PC-9 (cell line): ENCODE measurements at places on chromosomes 1 and 21. TPM values are rescaled to one million over a fixed set of nuclear protein-coding genes. Genes with fewer than 3 reads are reported as not detected.

DNA sequence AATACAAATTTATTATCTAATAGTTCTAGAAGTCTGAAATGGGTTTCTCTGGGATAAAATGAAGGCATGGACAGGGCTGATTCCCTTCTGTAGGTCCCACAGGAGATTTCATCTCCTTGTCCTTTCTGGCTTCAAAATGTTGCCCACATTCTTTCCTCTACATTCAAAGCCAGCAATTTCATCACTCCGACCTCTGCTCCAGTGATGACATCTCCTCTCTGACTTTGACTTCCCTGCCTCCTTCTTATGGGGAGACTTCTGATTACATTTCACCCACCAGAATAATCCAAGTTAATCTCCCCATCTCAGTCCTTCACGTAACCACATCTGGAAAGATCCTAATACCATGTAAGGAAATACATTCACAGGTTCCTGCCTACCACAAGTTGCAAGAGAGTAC lies 358.0 kb upstream of the C1orf87 start:
- no peaks in the 10 kb centered on the region for H3K36me3 ChIP-seq
- H3K4me1 ChIP-seq, result no peaks in the 10 kb centered on the region
- no peak overlapping the region for H3K4me3 ChIP-seq

DNA sequence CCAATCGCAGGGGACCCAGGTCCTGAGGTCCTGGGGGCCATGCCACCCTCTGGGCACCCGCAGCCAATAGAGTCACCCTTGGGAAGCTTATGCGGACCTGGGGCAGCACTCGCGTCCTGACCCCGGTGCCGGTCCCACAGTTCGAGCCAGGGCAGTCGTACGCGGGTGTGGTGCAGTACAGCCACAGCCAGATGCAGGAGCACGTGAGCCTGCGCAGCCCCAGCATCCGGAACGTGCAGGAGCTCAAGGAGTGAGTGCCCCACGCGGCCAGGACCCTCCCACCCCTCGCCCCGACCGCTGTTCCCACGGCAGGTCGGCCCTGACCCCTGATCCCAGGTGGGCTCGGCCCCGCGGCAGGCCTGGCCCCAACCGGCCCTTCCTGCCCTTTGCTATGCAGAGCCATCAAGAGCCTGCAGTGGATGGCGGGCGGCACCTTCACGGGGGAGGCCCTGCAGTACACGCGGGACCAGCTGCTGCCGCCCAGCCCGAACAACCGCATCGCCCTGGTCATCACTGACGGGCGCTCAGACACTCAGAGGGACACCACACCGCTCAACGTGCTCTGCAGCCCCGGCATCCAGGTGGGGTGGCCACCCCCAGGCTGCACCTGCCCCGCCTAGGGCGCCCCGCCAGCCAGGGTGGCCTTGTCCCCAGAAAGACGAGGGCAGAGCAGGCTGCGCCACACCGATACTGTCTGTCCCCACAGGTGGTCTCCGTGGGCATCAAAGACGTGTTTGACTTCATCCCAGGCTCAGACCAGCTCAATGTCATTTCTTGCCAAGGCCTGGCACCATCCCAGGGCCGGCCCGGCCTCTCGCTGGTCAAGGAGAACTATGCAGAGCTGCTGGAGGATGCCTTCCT lies 20.5 kb downstream of the COL6A1 start:
- no peaks in the 10 kb centered on the region for H3K4me1 ChIP-seq
- no peaks in the 10 kb centered on the region for H3K27me3 ChIP-seq
- no peaks in the 10 kb centered on the region for H3K36me3 ChIP-seq
- no peak overlapping the region for H3K27ac ChIP-seq
- no peak for DNase-seq
- no peak overlapping the region for H3K4me3 ChIP-seq

DNA sequence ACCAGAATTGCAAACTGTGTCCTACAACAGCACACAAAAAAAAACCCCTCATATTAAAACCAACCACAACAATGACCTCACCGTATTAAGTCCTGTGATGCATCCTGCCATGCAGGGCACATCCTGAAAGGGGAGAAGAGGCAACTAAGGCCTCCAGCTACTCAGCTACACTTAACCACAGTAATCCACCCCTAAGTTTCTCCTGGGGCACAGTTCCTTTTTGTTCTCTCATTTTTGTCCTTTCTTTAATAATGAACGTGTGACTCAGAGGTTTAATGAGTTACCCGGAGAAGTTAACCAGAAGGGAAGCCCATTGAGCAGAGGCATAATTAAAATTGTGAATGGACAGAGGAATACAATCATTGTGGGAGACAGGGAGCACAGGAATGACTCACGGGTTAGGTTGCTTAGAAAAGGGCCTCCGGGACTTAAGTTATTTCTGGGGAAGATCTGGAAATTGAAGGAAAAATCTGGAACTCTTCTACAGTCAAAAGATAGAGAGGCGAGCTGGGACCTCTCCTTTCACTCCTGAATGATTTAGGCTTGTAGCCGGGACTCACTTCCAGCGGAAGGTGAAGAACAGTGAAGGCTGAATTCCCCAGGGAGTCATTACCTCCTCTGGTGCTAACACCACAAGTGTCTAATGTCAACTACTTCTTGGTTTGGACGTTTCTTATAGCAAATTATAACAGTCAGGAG lies 36.9 kb upstream of the HIVEP3 start:
- H3K4me1 ChIP-seq, result peaks cover 62% of the 10 kb centered on the region
- H3K27ac ChIP-seq, result peak overlapping the region; percentile 89
- H3K36me3 ChIP-seq, result no peaks in the 10 kb centered on the region
- peak overlapping the region; percentile 9; the same call in 1 of the 2 replicates for H3K4me3 ChIP-seq
- peak; percentile 67 for DNase-seq

- no peaks in the 10 kb centered on the region for H3K36me3 ChIP-seq
- DNase-seq, result no peak
- no peak overlapping the region for H3K4me3 ChIP-seq
- no peak overlapping the region for H3K27ac ChIP-seq
- no peaks in the 10 kb centered on the region for H3K4me1 ChIP-seq
Measured at GRCh38 chr1:174225499-174226204, 66.3 kb downstream of the RABGAP1L start.

- DNase-seq, result no peak
- no peaks in the 10 kb centered on the region; the same call in 1 of the 2 replicates for H3K27me3 ChIP-seq
- no peak overlapping the region for H3K27ac ChIP-seq
- no peak overlapping the region for H3K4me3 ChIP-seq
- no peaks in the 10 kb centered on the region for H3K36me3 ChIP-seq
Measured at GRCh38 chr1:164926107-164926506, 367.1 kb downstream of the PBX1 start.

GRCh38 chr1:74522148-74522547 lies 9.7 kb upstream of the LRRC53 start:
- no peaks in the 10 kb centered on the region for H3K36me3 ChIP-seq
- no peak overlapping the region for H3K27ac ChIP-seq
- no peaks in the 10 kb centered on the region for H3K4me1 ChIP-seq
- DNase-seq, result peak; percentile 5

DNA sequence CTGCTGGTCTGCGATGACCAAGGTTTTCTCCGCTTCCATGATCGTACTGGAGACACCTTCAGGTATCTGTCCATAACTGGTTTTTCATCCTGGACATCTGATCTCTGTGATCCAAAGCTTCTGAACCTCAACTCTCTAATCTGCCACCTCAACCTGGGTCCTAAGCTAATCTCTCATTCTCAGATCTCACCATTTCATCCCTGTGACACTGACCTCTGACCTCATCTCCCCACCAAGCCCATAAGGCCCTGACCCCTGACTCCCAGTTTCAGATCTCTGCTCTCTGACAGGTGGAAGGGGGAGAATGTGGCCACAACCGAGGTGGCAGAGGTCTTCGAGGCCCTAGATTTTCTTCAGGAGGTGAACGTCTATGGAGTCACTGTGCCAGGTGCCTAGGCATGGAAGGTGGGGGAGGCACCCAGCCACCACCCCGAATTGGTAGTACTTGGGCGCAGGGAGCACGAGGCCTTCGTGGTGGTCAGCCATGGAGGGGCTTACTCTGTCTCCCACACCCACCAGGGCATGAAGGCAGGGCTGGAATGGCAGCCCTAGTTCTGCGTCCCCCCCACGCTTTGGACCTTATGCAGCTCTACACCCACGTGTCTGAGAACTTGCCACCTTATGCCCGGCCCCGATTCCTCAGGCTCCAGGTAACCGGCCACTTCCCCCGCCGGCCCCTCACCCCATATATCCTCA lies 3.8 kb downstream of the SLC27A3 start:
- H3K36me3 ChIP-seq, result no peaks in the 10 kb centered on the region
- no peak for DNase-seq
- no peaks in the 10 kb centered on the region for H3K27me3 ChIP-seq
- H3K4me3 ChIP-seq, result no peak overlapping the region

- H3K27me3 ChIP-seq, result no peaks in the 10 kb centered on the region
- no peak overlapping the region for H3K27ac ChIP-seq
- no peaks in the 10 kb centered on the region for H3K36me3 ChIP-seq
Measured at GRCh38 chr1:27005648-27006496, 6.8 kb downstream of the TENT5B start.

- no peak overlapping the region for H3K27ac ChIP-seq
- H3K4me1 ChIP-seq, result no peaks in the 10 kb centered on the region
- H3K36me3 ChIP-seq, result peaks cover 8% of the 10 kb centered on the region; the same call in 1 of the 2 replicates
Measured at GRCh38 chr1:243341074-243341473, 85.2 kb downstream of the SDCCAG8 start.

DNA sequence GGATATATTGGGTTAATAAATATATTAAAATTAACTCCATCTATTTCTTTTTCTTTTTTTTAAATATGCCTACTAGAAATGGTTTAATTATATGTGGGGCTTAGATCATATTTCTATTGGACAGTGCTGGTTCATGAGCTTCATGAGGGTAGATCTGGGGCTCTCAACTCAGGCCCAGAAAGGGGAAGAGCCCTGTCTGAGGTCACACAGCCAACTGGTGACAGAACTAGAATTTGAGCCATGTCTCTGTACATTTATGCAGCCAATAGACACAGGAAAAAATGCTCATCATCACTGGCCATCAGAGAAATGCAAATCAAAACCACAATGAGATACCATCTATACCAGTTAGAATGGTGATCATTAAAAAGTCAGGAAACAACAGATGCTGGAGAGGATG lies 5.1 kb upstream of the EPHB2 start:
- no peak overlapping the region for H3K27ac ChIP-seq
- H3K4me1 ChIP-seq, result no peaks in the 10 kb centered on the region
- no peaks in the 10 kb centered on the region for H3K36me3 ChIP-seq
- no peak overlapping the region for H3K4me3 ChIP-seq
- no peak for DNase-seq

DNA sequence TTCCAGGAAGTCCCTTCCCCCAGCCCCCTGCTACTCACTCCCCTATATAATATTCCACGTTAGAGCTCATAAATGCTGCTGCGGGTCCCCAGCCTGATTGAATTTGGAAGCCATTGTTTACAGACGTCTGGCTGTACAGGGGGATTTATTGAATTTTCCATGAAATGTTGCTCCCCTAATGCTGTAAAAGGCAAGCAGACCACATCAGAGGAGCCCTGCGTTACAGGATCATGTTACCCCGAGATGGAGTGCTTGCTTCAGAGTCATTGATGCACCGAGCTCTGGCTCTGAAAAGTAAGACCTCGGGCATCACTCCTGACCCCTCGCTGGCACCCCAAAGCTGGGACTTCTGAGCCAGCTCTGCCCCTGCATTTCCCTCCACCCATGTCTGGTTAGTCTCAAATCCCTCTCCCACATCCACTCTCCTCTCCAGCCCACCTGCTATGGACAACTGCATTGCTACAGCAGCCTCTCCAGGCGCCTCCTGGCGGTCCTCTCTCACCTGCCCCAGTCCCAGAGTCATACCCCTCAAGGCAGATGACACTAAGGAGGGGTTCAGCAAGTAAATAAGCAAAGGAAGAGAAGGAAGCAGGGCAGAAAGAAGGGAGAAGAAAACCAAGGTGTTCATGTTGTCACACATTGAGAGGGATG lies 127.8 kb downstream of the TMEM53 start:
- H3K4me1 ChIP-seq, result peaks cover 34% of the 10 kb centered on the region
- H3K27me3 ChIP-seq, result no peaks in the 10 kb centered on the region
- DNase-seq, result no peak

DNA sequence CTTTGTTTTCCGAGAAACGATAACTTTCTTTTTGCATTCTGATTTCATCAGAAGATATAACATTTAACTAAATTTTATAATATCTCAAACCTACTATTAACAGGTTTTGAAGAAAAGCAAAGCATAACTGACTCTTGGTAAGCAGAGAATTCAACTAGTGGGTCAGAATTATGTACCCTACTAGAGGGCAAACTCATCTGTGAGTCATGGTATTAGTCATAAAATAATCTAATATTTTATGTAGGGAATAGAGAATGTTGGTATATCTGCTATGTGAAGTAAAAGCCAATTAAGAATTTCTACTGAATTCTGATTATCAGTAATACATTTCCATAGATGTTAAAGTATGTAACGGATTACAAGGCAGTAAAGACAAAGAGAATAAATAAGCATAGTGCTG lies 56.8 kb downstream of the USP1 start:
- H3K27ac ChIP-seq, result no peak overlapping the region
- no peak overlapping the region for H3K4me3 ChIP-seq
- H3K4me1 ChIP-seq, result peaks cover 3% of the 10 kb centered on the region; the same call in 1 of the 2 replicates
- no peak for DNase-seq
- no peaks in the 10 kb centered on the region for H3K27me3 ChIP-seq

- H3K4me3 ChIP-seq, result no peak overlapping the region
- H3K27ac ChIP-seq, result no peak overlapping the region
- no peaks in the 10 kb centered on the region for H3K27me3 ChIP-seq
- no peak for DNase-seq
Measured at GRCh38 chr1:205199090-205199930, 12.2 kb downstream of the DSTYK start.

- no peak overlapping the region for H3K27ac ChIP-seq
- no peaks in the 10 kb centered on the region for H3K27me3 ChIP-seq
- no peaks in the 10 kb centered on the region for H3K36me3 ChIP-seq
- DNase-seq, result no peak
- H3K4me1 ChIP-seq, result peaks cover 52% of the 10 kb centered on the region
- H3K4me3 ChIP-seq, result no peak overlapping the region
Measured at GRCh38 chr1:54949053-54949452, 31.4 kb upstream of the TMEM61 start.

DNA sequence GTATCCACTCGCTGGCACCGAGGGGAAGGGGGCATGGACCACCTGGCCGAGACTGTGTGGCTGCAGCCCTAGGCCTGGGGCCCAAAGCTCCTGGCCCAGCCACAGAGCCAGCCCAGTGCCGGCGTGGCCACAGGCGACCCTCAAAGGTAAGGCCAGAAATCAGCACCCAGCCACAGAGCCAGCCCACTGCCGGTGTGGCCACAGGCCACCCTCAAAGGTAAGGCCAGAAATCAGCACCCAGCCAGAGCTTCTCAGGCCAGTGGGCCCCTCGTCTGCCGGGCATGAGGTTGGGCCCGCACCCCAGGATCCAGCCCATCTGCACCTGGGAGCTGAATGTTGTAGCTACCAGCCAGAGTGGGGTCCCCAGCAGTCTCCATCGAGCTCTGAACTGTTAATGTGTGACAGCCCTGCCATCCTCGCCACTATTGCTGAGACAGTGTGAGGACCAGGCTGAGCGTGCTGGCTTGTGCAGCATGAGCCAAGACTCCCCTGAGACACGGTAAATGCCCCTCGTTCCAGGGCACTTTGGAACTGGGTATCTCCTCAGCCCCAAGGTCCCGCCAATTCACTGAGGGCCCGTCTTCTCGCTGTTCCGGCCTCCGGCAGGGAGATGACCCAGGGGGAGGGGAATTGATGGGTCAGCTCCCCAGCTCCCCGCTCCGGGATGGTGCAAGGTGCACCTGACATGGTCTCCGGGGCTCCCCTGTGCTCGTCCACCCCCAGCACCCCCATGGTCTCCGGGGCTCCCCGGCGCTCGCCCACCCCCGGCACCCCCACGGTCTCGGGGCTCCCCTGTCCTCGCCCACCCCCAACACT lies 4.7 kb upstream of the FTCD start:
- H3K27ac ChIP-seq, result no peak overlapping the region
- no peaks in the 10 kb centered on the region for H3K27me3 ChIP-seq

S100A4 gene
- total RNA-seq, result 303 and 346 TPM in 2 replicates

CHRM3 gene
- 3.2 and 6.1 TPM in 2 replicates for total RNA-seq

SH2D2A gene
- total RNA-seq, result 4.0 and 5.8 TPM in 2 replicates

C4BPA gene
- total RNA-seq, result not detected in 2 replicates

KCNA2 gene
- total RNA-seq, result not detected in 2 replicates

TFAP2E gene
- total RNA-seq, result 0.72 and 1.3 TPM in 2 replicates

SPRR5 gene
- not detected in 2 replicates for total RNA-seq

PCBP3 gene
- 0.65 TPM in 1 of 2 replicates, not detected in the other for total RNA-seq

PDE9A gene
- total RNA-seq, result 8.4 and 9.4 TPM in 2 replicates
